ENCODE measurements at places on chromosomes 3 and 15.

- no peak for DNase-seq
Observed at GRCh38 chr15:35540885-35541284, 5.1 kb downstream of the DPH6 start.

GRCh38 chr3:39843440-39843839, 34.0 kb downstream of the MYRIP start:
- no peak for DNase-seq

DNA sequence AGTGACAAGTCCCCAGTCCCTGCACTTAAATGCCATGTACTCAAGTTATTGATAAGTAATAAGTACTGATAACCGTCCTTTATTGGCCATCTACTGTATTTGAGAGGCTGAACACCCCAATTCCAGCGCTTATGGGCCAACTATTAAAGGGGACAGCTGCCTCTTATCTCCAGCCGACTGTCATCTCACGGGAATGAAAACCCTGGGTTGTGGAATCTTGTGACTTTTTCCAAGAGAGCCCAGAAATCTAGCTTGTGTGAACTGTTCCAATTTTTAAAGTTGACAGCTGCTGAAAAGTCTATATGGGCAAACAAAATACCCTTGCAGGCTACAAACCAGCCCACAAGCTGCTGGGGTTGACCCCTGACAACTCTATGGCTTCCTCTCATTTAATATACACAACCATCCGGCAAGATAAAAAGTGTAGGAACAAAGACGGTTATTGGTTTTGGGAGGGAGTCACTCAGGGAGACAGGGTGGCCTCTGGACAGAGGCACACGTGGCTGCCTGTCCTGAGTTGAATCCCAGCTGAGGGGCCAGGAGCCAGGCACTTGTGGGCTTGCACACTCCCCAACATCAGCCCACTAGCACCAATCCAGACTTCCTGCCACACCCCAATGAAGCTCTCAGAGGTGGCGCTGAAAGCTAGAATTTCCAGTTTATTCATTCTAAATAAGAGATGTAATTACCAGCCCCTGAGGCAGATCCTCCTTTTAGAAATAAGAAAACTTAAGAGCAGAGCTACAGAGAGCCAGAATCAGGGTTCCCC, 16.2 kb downstream of the SPSB4 start:
- no peak for DNase-seq

- DNase-seq = no peak
Observed at GRCh38 chr15:39432026-39432425, 148.9 kb upstream of the THBS1 start.

GRCh38 chr3:143658116-143658515, 190.2 kb downstream of the SLC9A9 start:
- no peak for DNase-seq

DNA sequence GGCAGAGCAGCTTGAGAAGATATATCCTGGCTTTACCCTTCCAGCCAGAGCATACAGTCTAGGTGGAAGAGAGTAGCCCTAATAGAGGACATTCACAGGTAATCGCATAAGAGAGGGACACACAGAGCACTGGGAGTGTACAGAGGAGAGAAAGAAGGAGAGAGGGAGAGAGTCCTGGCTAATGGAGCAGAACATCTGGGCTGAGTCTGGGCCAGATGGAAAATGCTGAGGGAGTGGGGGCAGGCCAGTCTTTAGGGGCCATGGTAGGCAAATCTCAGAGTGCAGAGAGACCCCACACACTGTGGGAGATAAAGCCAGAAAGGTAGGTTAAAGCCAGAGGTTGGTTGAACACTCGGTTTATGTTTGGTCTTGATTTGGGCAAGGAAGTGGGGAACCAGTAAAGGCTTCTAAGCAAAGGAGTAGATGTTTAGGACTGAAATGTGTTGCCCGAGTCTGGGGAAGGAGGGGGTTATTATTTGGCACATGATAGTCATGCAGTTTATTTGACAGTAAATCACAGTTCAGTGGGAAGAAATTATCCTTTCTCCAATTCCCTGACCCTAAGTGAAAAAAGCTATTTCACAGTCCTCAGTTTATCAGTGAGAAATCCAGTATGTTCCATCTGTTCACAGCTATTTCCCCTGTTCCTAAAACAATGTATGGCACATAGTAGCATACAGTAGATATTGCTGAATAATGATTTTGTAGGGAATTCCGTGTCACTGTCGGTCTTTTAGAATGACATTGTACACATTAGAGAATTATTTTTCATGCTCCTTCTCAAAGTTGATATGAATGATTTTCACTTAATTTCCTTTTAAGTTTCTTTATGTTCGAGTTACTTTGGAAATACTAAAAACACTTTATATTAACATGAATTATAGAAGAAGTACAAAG, 45.7 kb downstream of the PDHB start:
- no peak for DNase-seq

DNA sequence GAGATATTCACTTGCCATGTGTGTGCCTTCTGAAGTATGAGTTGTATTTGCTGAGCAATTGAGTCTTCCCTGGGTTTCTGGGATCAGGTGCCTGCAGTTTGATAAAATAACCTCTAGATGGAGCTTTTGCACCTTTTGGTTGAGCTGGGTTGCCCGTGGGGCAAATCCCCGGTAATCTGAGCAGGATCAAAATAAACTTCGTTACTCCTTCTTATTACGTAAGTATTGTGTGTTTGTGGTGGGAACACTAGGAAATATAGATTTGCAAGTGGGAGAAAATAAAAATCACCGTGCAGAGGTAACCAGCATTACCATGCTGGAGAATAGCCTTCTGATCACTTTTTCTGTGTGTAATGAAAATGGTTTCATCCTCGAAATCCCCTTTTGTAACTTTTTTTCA, 277.4 kb upstream of the NR2E3 start:
- DNase-seq = no peak

DNA sequence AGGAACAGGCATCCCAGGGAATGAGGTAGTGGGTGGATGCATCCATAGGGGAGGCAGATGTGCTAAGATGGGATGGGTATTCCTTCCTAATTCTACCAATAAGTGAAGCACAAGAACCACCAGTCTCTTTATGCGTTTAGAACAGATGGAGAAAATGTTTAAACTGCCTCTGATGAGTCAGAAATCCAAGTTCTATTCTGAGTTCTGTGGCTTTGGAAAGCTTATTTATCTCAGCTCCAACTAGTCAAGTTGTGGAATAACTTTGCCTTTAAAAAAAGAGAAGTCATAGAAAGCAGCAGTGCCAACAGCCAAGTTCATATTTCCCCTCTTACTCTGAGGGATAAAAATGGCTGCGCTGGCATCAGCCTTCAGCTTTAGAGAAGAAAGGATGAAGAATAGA, 761.7 kb downstream of the IGSF11 start:
- DNase-seq = no peak

- DNase-seq = no peak
Observed at GRCh38 chr15:76776480-76776879, 128.7 kb downstream of the SCAPER start.

DNA sequence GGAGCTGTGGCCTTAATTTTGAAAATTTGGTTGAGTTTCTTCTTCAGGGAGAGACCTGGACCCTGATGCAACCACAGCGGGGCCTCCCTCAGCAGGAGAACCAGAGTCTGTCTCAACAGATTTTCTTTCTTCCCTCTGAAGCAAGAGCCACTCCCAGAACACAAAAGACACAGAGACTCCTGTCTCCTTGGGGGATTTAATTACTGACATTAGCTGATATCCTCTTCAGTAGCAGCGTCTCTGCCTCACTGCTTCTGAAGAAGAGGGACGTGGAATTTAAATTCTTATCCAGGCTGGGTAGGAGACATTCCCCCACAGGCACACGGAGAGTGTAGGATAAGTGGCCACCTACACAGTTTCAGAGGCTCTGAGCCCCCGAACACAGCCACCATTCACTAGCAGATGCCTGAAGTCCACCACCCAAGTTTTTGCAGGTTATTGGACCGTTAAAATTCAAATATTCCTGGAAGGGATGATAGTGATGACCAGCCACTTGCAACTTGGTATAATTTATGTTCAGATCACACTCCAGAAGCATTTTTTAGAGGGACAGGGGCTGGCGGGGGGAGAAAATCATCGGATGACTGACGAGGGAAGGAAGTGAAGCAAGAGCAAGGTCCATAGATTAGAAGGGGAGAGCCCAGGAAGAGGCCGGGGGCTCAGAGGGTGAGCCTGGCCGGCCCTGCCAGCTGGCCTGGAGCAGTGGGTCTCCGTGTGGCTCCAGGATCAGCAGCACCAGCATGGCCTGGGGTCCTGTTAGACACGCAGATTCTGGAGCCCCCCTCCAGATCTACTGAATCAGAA, 109.7 kb downstream of the BDH1 start:
- DNase-seq = no peak

- DNase-seq = no peak
Observed at GRCh38 chr3:110564674-110565073, 506.9 kb upstream of the NECTIN3 start.

DNA sequence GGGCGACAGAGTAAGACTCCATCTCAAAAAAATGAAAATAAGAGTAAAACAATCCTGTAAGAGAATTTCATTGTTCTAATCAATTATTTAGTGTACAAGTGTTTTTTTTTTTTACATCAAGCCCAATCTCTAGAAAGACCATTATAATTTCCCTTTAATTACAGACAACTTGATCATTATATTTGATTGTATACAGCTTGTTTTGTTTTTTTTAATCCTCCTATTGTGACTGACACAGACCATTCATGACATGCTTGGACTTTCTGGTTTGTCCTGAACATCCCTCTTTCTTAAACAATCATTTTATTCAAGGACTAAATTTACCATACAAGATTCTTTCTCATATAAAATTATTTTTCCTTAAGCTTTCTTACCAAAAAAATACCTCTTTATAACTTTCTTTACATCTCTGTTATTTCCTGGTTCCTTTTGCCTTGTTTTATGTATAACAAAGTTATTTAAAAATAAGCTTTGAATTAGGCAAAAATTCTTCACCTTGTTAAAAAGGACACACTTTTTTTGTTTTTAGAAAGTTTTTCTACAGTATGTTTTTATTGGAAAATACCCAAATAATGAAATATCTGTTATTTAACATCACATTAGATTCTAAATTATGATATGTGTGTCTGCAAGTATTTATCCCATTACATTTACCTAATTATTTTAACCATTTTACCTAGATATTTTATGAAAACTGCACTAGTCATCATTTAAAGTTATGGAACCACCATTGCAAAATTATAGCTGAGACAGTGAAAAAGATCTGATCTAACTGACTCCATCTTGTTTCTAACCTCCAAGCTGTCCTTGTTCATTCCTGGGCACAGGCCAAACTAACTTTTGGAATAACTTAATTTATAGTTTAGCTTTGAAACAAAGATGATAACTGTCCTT, 26.1 kb upstream of the GFM1 start:
- no peak for DNase-seq

DNA sequence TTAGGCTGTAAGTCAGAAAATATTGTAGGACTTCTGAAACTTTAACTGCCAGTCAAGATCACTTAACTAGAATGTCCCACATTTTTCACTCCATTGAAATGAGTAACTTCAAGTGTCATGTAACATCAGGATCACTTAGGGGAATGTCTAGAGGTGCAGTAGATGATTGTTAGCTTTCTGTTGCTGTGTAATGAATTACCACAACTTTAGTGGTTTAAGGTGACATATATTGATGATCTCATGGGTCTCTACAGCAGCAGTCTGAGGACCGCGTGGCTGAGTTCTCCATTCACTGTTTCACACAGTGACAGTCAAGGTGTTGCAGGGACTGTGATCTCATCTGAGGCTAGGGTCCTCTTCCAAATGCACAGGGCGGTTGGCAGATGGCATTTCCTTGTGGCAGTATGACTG, 82.7 kb downstream of the SLC25A26 start:
- no peak for DNase-seq
